Activated T-cell treated with anti-CD3 and anti-CD28 coated beads for 4 hours (primary cell): ENCODE measurements at places on chromosomes 4 and X.

DNA sequence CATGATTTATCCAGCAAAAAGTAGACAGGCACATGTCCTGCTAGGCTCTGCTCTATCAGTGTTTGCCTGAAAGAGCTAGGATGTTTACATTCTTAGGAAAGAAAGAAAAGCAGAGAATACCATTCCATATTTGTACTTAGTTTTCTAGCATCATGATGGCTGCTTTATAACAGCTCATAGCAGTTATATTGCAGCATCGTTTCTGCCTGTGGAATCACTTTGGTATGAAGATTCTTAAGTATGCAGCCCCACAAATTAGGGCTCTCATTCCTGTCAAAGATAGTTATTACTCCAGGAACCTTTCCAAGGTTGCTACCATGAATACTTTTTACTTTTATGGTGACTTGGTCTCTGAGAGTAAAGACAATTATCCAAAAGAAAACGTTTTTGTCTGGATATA is 119.0 kb upstream of the MYOZ2 start:
- DNase-seq: no peak

DNA sequence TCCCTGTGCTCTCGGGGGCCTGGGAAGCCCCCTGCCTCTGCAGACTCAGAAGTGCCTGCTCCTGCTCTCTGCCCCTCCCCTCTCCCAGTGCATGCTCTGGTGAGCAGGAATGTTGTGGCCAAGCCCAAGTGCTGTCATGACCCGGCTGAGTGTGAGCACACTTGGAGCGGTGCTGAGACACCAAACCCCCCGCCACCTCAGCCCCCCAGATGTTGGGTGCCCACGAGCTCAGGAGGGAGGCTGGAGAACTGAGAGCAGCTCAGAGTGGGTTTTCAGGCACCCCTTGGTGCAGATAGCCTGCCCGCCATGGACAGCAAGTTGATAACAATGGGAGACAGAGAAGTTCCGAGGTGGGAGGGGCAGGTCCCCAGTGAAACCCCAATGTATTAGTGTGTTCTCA is 477.4 kb downstream of the ACTRT1 start:
- DNase-seq: no peak

GRCh38 chr4:26938516-26938915 is 77.9 kb downstream of the STIM2 start:
- DNase-seq: no peak

GRCh38 chrX:96538104-96538725 is 146.4 kb upstream of the DIAPH2 start:
- no peak for DNase-seq

GRCh38 chrX:23745786-23746185 is 2.7 kb upstream of the ACOT9 start:
- no peak for DNase-seq

- no peak for DNase-seq
These were observed 87.0 kb downstream of the ZNF827 start for GRCh38 chr4:145851511-145852201.

- no peak for DNase-seq
These were observed 427.3 kb upstream of the FAM241A start for GRCh38 chr4:111717921-111718320.

- DNase-seq: peak; percentile 28
These were observed at the start of gene BEX5 for GRCh38 chrX:102155806-102156179. Gene BEX5, minus strand, starts transcription at chrX:102155977. Its CDS starts 1,712 bp downstream, at chrX:102154265.

- DNase-seq: no peak
These were observed 35.4 kb upstream of the TMEM184C start for GRCh38 chr4:147581606-147582350.

- no peak for DNase-seq
These were observed 18.2 kb upstream of the DDIT4L start for GRCh38 chr4:100208459-100208858.

DNA sequence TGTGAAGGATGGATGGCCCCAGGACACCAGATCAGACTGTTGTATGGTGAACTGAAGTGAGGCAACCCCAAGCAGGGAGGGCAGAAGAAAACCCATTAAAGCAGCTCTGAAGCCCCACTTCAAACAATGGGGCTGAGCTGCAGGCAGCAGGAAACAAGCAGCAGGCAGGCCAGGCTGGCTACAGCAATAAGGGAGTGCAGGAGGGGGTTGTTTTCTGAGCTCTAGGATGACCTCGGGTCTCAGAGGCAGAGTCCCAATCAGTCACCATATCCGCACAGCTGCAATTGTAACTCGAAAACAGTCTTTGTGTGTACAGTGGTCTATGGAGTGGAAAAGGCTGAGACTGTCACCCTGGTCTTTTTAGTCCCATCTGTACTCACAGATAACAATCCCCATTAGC is 90.4 kb downstream of the COL4A6 start:
- no peak for DNase-seq

DNA sequence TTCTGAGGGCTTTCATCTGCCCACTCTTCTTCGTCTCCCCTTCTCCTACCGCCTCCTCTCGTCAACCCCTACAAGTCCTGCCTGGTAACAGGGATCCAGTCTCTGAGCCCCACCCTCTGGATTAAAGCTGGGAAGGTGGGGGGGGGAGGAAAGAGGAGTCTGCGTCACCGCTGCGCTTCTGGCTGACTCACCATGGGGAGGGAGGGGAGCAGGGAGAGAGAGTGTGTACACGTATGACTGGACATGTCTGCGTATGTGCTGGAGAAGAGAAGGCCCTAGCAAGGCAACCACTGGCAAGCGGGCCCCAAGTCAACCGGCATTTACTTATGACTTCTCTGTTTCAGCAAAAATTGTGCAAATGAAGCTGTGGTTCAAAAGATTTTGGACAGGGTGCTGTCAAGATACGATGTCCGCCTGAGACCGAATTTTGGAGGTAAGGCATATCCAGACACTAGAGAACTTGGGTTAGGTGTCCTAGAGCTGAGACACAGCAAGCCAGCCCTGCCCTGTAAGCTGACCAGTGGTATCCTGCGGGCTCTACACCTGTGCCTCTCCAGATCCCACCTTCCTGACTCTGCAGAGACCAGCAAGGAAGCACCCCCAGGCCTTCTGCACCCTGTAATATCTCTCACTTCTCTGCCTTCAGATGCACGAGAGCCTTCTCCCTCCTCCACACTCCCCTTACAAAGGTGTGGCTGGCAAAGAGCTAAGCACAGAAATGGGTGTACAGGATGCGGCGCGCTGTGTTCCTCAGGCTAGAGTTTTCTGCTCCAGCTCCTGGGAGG is 2.5 kb downstream of the GABRQ start:
- no peak for DNase-seq

GRCh38 chr4:38519666-38520065 is 144.3 kb upstream of the KLF3 start:
- no peak for DNase-seq

DNA sequence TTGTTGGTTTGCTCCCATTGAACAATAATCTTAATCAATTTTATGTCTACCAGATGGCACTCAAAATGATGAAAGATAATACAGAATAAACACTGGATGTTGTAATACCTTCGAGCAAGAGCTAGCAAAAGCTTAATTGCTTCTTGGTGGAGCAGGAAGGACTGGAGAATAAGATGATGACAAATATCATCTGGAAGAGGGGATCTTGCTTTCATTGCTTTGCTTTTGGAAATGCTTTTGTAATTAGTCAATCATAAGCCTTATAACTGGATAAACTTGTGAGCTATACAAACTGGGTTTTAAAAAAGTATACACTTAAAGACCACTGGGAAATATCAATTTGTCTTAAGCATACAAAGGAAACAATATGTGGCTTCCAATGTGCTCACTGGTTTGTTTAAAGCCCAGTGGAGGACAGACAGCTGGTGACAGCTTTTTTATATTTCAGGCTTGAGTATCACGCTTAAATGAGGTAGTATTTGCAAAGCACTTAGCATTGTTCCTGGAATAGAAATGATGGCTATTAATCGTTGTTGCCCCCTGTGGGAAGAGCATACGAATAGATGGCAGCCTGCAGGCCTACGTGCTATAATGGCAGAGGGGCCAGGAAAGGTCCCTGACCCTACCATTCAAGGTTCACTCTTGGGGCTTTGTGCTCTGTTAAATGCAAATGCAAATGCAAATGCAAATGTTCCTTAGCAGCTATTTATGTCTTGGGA is 61.2 kb downstream of the TMEM150C start:
- DNase-seq: no peak

DNA sequence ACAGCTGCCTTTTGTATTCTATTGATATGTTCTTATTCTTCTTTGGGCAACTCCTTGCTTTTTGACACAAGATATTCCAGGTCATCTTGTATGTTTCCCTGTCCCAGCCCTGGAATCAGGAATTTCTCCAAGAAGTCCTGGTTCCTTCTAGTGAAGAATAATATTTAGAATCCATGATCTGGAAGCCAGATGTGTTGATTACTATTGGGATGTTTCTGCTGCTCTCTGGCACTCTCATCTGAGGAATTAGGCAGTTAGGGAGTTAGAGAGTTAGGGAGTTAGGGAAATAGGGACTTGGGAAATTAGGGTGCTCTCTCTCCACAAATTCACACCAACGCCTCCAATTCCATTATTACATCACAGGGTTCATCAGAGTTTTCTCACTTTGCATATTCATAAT is 191.2 kb downstream of the ZNF330 start:
- no peak for DNase-seq

DNA sequence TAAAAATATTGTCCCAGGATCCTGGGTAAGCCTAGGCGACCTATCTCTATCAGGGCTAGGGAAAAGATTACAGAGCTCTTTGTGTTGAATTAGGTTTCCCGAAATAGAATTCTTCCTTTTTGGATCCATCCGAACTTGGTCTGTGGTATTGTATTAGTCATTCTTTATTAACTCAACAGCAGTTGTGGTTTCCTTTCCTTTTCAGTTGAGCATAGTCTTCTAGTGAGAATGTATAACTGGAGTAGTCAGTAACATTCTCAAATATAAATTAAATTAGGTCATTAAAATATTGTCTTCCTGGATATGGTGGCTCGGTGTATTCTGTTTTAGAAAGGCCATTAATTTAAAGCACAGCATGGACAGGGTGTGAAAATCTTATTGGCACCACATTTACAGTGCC is 520.4 kb downstream of the NLGN4X start:
- DNase-seq: no peak
